ENCODE measurements at places on chromosomes 5 and 9. TPM values are rescaled to one million over a fixed set of nuclear protein-coding genes. Genes with fewer than 3 reads are reported as not detected.

Gene C9orf40
- total RNA-seq: 2.3 TPM

Gene IFNK
- total RNA-seq: not detected

Gene PLPP7
- total RNA-seq: 127 TPM

Gene NME5
- 2.1 TPM for total RNA-seq

Gene PNPLA7
- 10.7 TPM for total RNA-seq

Gene IL3
- total RNA-seq: not detected

Gene SLC25A2
- total RNA-seq: not detected

GRCh38 chr5:81907012-81907635 is 64.7 kb upstream of the ATG10 start:
- no peak for DNase-seq

- no peak for DNase-seq
Measured at GRCh38 chr5:170617533-170618490, 114.0 kb downstream of the KCNIP1 start.

DNA sequence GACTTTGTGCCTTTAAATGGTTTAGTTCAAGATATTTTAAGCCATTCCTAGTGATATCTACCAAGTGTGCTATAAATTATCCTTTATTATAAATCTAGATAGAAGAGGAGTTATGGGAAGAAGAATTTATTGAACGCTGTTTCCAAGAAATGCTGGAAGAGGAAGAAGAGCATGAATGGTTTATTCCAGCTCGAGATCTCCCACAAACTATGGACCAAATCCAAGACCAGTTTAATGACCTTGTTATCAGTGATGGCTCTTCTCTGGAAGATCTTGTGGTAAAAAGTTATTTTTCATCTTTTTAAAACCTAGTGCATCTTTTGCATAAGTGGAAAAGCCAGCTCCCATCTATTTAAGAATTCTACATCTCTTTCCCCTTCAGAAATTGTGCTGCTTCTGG is 18.6 kb downstream of the SLC23A1 start:
- DNase-seq: no peak

DNA sequence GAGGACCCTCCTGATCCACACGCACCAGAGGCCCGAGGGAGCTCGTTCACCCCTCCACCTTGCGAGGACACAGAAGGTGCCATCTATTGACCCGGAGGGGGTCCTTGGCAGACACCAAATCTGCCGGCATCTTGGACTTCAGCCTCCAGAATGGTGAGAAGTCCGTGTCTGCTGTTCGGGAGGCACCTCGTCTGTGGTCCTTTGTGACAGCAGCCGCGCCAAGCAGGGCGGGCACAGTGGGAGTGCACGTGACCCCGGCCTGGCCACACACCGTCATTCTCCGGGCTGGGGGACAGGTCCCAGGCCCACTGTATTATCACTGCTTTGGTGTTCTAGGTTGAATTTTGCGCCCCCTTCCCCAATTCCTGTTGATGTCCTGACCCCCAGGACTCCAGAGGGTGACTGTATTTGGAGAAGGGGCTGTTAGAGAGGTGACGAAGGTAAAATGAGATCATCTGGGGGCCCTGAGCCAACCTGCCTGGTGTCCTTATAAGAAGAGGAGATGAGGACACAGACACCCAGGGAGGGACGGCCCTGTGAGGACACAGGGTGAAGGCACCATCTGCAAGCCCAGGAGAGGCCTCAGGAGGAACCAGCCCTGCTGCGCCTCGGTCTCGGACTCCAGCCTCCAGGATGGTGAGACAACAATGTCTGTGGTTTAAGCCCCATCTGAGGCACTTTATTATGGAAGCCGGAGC is 15.7 kb downstream of the LPCAT1 start:
- DNase-seq: no peak

- DNase-seq: no peak
Measured at GRCh38 chr9:112771359-112772214, 21.0 kb downstream of the SNX30 start.

DNA sequence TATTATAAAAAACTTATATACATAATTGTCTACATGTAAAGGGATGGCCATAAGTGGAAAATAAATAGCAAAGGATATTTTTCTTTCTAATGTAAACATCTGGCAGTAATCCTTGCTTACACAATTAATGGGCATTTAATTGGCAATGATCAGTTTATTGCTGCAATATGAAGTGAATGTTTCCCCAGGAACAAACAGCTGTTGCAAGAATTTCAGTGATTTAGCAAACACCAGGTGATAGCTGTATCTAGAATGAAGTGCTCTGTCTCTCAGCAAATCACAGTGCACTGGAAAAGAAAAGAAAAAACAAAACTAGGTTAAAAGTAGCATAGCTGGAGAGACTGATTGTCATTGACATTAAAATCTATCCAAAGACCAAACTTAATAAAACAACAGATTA is 594.5 kb upstream of the ARRDC3 start:
- no peak for DNase-seq

DNA sequence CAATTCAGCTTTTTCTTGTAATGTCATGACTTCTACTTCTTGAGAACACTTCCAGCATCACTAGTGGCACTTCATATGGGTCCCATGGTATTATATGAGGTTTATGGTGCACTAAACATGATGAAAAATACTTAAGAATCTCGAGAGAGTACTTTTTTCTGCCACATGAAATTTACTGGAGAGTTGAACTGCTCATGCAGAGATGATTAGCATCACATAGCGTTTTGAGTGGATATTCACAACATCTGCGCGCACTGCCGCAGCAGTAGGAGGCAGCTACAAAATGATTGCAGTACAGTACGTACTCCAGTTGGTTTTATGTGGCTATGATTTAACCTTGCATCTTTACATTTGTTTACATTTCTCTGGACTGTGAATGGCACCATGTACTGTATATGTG is 14.7 kb downstream of the RAD1 start:
- no peak for DNase-seq

DNA sequence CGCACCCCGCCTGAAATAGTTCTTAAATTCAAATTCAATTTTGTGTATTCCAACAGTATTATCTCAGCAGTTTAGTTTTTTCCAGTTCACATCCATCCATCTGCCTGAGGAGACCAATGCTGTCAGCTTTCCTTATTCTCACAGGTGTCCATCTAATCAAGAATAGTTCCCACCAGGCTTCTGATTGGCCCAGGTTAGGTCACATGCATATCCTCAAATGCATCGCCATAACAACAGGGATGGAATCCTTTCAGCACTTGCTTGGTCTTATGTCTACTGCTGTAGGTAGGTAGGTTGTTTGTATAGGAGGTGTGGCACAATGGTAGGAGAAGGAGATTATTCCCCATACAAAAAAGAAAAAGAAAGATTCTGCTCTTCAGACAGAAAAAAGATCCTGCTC is 91.2 kb downstream of the UBE2R2 start:
- no peak for DNase-seq

GRCh38 chr5:157295247-157295646 is 29.3 kb downstream of the CYFIP2 start:
- no peak for DNase-seq

- DNase-seq: no peak
Measured at GRCh38 chr5:65075623-65076250, 307.0 kb downstream of the CWC27 start.

- no peak for DNase-seq
Measured at GRCh38 chr9:75707191-75707590, 183.3 kb upstream of the PCSK5 start.

- DNase-seq: no peak
Measured at GRCh38 chr5:16625096-16625495, 8.3 kb upstream of the RETREG1 start.

DNA sequence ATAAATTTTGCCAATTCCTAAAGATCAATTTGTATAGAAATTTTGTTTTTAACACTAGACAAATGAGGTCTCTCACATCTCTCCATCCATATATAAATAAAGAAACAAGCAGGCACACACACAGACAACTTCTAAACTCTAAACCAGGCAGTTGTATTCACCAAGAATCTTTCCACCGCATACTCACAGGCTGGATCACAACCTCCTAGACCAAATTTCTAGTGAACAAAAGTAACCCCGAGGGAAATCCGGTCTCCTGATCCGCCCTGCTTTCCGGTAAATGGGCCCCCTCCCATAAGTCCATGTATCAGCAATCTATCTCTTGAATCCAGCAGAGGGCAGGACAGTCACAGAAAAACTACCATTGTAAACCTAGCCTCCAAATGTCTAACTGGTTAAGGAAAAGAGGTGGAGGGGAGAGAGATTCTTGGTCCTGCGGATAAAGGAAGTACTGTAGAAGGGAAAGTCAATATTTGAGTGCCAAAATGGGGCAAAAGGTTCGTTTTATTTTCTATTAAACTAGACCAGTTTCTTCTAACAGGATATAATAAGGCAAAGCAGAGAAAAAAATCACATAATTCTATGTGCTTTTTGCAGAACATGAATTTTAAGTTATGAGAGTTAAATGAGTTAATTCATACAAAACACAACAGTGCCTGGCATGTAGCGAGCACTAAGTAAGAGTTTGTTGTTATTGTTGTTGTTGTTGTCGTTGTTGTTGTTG is 4.8 kb upstream of the SMU1 start:
- DNase-seq: no peak

- no peak for DNase-seq
Measured at GRCh38 chr5:89374818-89375521, 492.0 kb upstream of the MEF2C start.

DNA sequence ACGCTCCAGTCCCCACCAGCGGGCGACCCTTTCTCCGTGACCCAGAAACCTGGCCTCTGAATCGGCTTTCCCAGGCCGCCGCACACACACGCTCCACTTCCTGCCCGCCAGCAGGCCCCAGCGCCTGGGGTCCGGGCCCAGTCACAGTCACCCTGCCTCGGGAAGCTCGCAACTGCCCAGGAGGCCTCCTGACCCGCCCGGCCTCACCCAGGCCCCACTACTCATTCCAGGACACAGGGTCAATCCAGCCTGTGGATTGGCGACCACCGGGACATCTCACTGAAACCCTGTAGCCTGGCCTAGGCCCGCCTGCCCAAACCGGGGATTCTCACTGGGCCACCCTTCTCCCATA is 2.7 kb upstream of the IRX4 start:
- peak; percentile 33 for DNase-seq

DNA sequence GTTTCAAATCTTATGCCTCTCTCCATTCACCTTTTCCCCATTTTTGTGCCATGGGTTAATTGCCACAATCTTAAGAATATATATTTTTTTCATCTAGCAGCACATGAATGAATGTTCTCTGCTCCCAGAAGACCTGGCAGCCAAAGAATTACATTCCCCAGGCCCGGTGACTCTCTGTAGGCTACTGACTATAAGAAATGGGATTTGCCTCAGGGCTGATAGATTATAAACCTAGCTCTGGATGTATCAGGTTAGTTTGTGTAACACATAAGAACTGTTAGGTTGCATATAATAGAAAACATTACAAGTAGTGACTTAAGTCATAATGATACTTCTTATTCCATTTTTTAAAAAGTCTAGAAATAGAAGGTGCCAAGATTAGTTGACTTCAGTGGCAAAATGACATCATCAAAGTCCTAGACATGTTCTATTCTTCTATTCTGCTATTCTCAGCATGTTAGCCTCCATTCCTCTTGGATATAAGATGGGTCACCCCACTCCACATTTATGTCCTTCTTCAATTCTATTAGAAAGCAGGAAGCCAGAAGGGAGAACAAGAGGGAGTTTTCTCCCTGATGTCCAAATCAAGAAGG is 10.9 kb upstream of the ZNF474 start:
- DNase-seq: no peak

- no peak for DNase-seq
Measured at GRCh38 chr9:96514800-96515158, 64.8 kb downstream of the HABP4 start.

- no peak for DNase-seq
Measured at GRCh38 chr9:109033941-109034700, 20.8 kb upstream of the CTNNAL1 start.

DNA sequence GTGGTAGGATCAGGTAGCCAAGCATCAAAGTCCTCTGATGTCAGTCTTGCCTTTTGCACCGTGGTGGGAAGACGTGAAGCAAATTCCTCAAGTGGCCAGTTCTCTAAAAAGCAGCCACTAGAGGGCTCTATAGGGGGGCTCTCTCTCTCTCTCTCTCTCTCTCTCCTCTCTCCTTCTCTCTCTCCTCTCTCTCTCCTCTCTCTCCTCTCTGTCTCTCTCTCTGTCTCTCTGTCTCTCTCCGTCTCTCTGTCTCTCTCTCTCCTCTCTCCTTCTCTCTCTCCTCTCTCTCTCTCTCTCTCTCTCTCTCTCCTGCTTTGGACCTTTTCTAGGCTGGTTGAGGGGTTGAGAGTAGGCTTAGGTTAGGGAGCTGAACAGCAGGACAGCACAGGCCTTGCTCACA is 13.9 kb upstream of the OSMR start:
- DNase-seq: no peak

GRCh38 chr9:28956116-28956880 is 1383.0 kb upstream of the C9orf72 start:
- no peak for DNase-seq

GRCh38 chr5:66987126-66987525 is 209.5 kb downstream of the CD180 start:
- no peak for DNase-seq

- DNase-seq: no peak
Measured at GRCh38 chr9:88628114-88628513, 93.1 kb downstream of the NXNL2 start.
